Esophagus squamous epithelium (tissue), 5 donors: ENCODE measurements at places on chromosomes 11 and 22.

- no peak for DNase-seq
These were observed 712 bp upstream of the SLC2A11 start for GRCh38 chr22:23856721-23857605.

- DNase-seq, result no peak
These were observed 775.0 kb upstream of the LRRC4C start for GRCh38 chr11:42234451-42234951.

GRCh38 chr11:32069361-32070058 lies 21.4 kb upstream of the RCN1 start:
- no peak for DNase-seq

- DNase-seq, result no peak
These were observed 429 bp downstream of the SLC39A13 start for GRCh38 chr11:47408598-47409439.

DNA sequence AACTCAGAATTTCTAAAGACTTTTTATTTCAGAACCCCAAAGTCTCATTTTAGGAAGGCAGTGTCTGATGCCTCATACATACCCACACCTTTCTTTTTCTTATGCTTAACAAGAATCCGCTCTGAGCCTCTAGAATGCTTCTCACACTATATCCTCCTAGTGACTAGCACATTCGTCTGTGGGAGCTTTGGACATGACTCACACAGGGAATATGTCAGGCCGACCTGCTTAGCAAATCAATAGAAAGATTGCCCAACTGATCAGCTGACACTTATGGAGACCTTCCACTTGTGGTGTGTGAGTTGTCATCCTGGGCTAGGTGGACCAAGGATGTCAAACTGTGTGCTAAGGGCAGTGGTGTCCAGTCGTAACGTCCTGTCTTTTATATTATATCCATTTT lies 129.9 kb upstream of the TTC12 start:
- DNase-seq, result no peak

DNA sequence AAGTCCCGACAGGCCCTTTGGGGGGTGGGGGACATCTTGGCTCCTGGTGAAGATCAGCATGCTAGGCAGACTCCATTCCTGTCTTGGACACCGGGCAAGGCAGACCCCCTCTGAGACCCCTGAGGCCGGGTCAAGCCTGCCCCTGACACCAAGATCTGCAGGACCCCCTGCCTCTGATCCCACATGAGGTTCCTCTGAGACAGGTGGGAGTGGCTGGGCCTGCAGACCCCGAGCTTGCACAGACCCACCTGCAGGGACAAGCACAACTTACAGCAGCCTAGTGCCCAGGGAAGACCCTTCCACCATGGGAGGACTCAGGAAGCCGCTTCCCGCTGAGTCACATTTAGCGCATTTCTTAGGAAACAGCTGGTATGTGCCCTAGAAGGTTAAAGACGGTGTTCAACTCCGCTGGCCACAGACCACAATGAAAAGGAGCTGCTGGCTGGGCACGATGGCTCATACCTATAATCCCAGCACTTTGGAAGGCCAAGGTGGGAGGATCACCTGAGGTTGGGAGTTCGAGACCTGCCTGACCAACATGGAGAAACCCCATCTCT lies 15.5 kb downstream of the ARVCF start:
- DNase-seq, result no peak

- no peak for DNase-seq
These were observed 40.2 kb upstream of the CCDC34 start for GRCh38 chr11:27403195-27403594.

DNA sequence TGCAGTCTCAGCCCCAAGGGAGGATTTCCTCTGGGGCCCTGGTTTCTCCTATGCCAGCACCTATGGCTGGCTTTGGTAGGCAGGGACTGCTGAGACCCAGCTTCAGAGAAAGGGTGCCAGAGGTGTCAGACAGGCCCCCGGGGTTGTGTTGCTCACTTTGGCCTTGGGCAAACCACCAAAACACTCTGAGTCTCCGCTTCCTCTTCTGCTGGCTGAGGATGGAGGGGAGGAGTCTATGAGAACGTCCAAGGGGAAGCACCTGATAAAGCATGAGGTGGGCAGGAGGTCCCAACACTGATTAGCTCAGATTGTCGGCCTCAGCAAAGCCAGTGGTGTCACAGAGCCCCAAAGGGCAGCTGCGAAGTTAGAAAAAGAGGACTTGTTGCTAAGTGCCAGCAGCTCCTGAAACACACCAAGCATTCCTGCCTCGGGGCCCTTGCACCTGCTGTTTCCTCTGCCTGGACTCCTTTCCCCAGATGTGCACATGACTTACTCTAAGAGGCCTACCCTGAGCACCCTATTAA lies 10.5 kb downstream of the SMTNL1 start:
- DNase-seq, result no peak

DNA sequence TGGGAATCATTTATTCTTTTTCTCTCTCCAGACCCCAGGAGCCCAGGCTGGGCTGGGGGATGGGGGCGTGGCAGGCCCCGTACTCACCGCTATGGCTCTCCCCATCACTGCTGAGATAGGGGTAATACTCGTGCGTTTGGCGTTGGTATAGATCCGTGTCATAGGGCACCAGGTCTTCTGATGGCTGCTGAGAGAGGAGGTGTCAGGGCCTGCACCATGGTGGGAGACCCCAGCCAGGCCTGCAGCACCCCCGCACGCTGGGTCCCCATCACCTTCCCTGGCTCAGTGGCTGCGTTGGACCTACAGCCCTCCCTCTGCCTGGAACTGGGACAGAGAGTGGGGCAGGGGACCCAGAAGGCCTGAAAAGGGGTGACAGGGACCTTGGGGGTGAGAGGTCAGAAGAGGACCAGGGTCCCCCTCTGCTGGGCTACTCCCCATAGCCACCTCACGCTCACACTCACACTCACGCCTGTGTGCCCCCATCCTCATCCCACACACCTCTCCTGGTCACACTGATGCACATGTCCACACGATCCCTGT lies 2.7 kb downstream of the SPI1 start:
- DNase-seq, result no peak

DNA sequence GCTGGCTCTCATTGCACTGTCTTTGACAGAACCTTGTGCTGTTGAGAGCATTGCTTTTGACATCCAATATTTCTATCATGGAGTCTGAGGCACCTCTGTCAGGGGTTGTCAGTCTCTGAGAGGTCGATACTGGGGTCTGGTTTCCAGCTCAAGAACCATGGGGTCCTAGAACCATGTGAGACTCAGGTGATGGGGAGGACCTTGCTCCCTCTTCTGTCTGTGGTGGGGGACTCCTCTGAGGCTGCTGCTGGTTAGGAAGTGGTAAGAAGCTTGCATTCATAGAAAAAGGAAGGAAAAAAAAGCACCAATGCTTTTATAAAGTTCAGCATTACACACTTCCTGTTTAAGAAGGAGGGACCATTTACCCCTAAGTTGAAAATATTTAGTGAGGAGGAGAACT lies 91.8 kb upstream of the CD44 start:
- DNase-seq, result no peak

- DNase-seq, result no peak
These were observed 99.6 kb downstream of the CSNK2A3 start for GRCh38 chr11:11253497-11253896.

DNA sequence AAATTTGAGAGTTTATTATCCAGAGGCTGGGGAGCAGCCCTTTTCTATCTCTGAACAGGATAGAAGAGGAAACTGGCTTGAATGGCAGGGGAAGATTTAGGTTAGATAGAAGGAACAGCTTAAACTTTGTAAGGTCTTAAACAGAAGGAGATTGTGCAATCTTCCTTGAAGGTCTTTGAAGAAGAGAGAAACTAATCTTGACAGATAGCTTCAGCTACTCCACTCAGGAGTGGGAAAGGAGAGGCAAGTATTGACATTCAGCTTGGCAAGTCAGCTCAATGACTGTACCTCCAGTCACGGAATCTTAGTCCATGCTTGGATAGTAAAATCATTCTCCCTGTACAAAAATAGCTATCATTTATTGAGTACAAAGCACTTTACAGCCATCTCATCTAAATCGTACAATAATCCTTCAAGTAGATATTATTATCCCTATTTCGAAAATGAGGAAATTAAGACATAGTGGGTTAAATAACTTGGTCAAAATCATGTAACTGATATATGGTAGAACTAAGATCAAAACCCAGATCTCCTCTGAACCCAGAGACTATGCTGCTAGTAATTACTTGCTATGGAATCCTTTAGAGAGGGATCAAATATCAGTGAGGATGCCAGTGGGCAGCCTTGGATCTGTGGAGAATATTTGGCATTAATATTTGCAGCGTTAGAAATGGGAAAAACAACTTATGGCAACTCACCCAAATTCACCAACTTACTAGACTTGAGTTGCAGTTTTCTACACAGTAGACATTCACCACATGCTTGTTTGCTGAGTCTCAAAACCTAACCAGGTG lies 14.6 kb downstream of the C11orf97 start:
- no peak for DNase-seq

DNA sequence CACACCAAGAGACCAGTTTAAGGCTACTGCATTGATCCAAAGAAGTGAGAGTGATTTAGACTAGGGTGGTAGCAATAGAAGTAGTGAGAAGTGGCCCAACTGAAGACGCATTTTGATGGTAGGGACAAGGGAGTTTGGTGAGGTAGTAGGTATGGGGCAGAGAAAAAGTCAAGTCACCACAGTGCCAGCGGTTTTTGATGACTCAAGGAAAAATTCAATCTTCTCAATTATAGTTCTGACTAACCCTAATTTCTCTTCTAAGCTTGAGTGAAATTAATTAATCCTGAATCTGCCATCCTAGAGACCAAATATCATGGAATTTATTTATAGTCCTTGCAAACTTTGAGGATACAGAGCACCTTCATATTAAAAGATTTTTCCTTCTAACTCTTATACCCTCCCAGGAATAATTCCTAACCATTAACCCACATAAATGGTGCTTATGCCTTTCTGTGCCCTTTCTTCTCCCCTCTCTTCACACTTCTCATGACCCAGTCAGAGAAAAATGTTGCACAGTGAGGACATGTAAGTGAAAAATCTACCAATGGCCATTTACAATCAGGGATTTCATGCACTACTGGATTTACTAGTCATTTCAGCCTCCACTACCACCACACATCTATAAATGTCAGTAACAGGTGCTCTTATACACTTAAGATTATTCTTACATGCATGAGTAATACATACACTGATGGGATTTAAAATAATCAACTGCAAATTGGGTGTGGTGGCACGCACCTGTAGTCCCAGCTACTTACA lies 45.9 kb upstream of the ARHGAP32 start:
- no peak for DNase-seq

- DNase-seq, result no peak
These were observed 4.6 kb upstream of the APOL4 start for GRCh38 chr22:36206255-36206654.

GRCh38 chr11:28009996-28010395 lies 98.0 kb downstream of the KIF18A start:
- no peak for DNase-seq

- DNase-seq, result no peak
These were observed 49.5 kb downstream of the LGR4 start for GRCh38 chr11:27423125-27423524.

DNA sequence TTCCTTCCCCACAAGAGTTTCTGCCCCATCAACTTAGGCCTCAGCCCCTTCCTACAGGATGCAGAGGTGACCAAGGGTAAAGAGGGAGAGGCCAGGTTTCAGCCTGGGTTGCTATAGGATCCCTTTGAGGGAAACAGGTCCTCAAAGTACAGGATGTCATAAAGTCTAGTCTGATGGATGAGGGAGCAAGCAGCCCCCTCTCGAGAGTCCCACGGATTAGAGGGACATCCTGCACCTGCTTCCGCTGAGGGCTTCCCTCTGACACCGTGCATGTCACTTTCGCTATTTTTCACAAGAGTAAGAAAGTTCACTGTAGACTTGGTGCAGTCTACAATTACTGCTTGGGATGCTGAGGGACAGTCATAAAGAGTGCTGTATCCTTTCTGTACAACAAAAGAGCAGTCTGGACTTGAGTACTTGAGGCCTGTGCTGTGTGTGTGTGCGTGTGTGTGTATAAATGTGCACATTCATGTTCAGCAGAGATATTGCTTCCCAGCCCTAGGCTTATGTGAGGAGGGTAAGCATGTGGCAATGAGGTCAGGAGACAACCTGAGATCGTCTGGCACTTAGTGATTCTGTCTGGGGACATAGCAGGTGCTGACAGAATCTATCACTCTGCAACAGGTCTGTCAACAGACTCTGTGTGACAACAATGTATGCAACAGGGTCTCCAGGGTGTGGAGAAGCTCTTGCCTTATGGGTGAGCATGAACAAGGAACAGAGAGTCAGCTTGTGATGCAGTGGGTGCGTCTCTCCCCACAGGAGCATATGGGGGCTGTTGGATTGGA lies 18.0 kb upstream of the CHST1 start:
- no peak for DNase-seq

DNA sequence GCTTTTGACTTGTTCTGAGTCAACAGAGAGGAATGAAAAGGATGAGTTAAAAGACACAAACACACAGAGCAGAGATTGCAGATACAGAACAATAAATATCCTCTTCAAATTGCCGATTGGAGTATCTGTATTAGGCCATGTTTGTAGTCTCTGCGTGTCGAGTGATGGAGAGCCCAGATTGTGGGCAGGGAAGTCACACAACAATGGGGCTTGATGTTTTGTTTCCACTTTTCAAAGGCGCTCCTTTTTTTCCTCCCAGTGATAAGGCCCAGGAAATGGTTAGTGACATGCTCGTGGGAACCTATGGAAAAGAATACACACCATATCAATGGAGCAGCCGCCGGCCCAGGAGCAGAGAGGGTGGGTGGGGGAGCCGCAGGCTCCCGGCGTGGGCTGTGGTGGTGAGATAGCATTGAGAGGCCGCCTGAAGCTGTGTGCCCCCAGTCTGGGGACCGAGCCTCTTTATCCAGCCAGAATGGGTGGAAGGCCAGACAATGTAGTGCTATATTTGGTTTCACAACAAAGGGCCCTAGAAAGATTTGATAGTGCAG lies 555.9 kb downstream of the INSC start:
- no peak for DNase-seq

GRCh38 chr11:18723991-18724390 lies 2.0 kb downstream of the IGSF22 start:
- DNase-seq, result no peak

DNA sequence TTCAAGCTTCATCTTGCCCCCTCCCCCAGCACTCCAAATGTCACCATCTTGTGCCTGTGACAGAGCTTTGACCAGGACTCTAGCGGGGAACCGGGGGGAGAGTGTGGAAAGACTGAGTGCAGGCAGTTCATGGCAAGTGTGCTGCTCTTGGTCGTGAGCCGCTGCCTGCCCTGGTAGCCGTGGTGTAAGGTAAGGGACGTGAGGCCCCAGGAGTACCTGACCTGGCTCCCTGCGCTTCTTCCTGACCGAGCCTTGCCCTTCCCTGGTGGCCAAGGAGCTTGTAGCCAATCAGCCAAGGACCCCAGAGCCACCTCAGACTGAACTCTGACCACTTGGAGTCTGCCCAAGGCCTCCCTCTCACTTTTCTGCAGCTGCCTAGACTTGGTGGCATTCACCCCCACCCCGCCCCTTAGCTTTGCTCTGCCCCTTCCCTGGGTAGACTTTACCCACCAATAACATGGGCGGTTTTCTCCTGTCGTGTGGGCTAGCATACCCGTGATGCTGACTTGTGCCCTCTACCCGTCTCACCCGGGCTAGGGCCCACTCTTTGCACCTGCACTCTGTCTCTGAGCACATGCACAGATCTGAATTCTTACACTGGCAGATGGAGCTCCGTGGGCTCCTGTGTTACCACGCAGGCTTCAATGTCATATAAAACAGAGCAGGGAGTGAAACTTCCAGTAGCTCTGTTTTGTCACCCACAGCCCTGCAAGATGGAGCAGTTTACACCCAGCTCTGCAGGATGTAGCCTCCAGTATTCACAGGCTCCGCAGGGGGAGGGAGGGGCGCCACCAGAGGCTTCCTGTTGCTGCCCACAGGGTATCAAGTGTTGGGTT lies 1.5 kb downstream of the DGKZ start:
- no peak for DNase-seq

GRCh38 chr11:66842896-66843775 lies at the start of gene RCE1:
RCE1 (plus strand) TSS chr11:66843441; CDS start chr11:66843456, 15 bp downstream.
- peak; percentile 56 for DNase-seq
